ENCODE measurements at places on chromosomes 12 and 14. TPM values are rescaled to one million over a fixed set of nuclear protein-coding genes. Genes with fewer than 3 reads are reported as not detected.

JAG2 gene
- 24.7 TPM for total RNA-seq

TMPRSS12 gene
- total RNA-seq = not detected

ADAMTS20 gene
- 0.03 TPM for total RNA-seq

HOXC5 gene
- not detected for total RNA-seq

MMP14 gene
- total RNA-seq = 98.7 TPM

PTPRO gene
- total RNA-seq = 0.15 TPM
